ENCODE measurements at places on chromosomes 1 and 21.

DNA sequence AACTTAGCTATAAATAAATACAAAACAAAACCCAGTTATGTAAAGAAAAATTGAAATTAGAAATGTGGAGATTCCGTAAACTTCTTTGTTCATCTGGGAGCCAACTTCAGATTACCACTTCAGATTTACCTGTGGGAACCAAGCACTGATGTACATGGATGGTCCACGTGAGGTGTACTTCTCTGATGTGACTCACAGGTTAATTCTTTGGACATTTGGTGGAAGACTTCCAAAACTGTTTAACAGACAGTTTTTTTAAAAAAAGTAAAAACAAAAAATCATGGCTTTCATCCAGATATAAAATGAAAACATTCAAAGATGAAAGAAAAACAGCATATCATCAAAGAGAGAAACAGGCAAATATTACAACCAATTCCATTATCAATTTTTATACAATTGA, 92.0 kb downstream of the MAST2 start:
- no peak for DNase-seq

DNA sequence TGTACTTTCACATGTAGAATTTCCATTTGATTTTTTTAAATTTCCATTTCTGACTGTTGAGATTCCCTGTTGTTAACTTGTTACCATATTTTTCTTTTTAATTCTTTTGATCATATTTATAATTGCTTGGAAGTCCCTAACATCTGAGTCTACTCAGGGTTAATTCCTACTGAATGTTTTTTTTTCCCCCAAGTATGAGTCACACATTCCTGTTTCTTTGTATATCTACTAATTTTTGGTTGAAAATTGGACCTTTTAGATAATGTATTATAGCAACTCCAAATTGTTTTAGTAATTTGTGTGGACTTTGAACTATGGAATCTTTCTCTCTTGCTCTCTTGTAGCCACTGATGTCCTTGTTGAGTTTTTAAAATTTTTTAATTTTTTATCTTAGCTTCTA, 54.6 kb downstream of the STXBP3 start:
- DNase-seq, result no peak

DNA sequence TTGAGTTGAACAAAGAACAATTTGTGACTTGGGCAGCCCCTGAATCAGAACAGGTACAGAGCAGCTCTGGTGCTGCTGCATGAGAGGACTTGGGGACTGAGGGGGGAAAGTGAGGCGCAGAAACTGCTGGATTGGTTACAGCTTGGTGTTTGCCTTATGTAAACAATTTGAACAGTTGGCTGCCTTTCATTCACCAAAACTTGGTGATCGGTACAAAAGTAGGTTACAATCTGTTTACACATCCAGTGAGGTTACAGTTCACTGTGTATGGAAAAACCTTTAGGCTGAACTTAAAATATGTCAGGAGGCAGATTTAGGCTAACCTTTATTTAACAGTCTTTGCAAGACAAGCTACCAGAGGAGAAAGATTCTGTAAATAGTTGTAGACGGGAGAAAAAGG, 28.6 kb upstream of the MTR start:
- no peak for DNase-seq

DNA sequence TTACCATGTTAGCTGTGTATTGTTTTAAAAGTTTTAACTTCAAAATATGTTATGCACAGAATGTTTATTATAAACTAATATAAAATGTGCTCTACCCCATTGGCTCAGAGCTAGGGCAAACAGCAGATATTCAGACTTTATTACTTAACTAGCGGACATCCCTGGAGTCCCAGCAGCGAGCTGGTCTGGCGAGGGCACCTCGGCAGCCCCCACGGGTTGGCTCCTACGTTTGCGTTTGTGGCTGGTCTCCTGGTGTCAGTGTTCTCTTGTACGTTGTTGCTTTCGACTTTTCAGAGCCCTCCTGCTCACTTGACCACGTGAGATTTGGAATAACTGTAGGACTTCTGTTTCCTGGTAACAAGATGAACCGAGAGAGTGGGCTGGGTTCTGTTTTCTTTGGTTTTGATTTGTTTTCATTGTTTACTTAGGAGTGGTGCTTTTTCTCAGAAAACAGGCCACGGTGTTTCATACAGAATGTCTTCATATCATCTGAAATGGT, 44.5 kb downstream of the CBS start:
- DNase-seq, result no peak

- DNase-seq, result no peak
Observed at GRCh38 chr1:61143821-61144424, 61.6 kb downstream of the NFIA start.

DNA sequence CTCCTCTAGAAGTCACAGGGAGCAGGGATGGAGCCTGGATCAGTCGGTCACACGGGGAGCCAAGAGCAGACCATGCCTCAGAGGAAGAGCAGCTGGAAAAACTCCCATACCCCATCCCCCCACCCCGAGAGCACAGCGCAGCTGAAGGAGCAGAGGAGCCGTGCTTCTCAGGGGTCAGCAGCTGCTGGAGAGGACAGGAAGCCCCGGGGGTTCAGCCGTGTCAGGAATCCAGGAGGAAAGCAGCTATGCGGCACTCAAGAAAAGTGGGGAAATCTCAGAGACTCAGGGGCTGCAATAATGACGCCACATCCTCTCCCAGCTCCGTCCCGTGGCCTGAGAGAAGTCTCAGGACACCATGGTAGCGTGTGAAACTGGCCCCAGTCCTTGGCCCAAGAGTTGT, 102.3 kb downstream of the NPHP4 start:
- no peak for DNase-seq

GRCh38 chr1:206608108-206608698, 4.1 kb downstream of the EIF2D start:
- DNase-seq, result peak; percentile 55

DNA sequence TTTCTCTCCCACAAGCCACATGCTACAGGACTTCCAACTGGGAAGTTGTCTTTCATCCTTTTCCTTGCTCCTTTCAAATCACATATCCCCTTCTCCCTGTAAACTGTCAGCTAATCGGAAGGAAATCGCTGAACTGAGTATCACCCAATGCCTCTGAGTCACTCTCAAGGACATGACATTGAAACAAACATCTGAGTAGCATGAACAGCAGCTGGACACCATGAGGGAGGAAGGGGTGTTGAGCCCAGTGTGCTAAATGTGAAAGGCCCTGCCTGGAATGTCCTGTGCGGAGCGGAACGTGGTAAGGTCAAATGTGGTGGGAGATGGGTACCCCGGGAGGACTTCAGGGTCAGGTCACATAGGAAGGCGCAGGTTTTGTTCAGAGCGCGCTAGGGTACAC, at the start of gene OR2AJ1:
OR2AJ1 (plus strand) TSS at position 22 of the 400 bp plus-strand sequence. CDS start 8,880 bp downstream, outside the sequence.
- DNase-seq, result no peak

DNA sequence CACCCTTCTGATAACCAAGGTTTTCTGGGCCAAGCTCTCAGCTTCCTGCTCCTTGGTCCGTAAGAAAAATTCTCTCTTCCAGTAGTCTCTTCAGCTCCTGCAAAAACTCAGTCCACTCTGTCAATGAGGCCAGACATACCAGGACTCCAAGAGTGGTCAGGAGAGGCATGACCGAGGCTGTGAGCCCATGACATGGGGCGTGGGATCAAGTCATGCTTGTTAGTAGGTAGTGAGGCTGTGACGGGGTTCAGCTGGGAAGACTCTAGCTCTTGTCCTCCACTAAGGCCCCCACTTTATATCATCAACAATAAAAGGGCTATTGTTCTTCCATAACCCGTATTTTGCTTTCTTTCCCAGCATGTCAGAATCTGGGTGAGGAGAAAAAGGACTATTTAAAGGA, 10.1 kb upstream of the HCRTR1 start:
- DNase-seq, result no peak

GRCh38 chr1:240800291-240800690, 188.3 kb upstream of the GREM2 start:
- DNase-seq, result no peak

DNA sequence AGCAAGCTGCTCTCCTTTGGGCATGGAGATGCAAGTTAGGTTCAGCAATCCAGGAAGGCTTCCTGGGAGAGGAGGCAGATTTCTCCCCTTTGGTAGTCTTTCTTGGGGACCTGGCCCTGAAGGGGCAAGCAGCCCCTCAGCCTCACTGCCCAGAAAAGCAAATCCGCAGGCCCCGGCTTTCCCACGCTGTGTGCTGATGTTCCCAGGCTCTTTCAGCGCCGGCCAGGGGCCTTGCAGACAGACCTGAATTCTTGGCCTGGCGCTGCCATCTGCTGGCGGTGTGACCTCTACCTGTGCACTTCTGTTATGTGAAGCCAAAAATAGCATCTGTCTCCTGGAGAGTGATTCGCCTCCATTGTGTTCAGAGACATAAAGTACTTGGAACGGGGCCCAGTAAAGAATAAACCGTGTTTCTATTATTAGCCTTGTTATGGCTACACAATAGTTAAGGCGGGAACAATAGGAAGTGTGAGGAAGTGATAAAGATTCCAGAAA, 64.8 kb downstream of the ALPL start:
- DNase-seq, result peak; percentile 60

DNA sequence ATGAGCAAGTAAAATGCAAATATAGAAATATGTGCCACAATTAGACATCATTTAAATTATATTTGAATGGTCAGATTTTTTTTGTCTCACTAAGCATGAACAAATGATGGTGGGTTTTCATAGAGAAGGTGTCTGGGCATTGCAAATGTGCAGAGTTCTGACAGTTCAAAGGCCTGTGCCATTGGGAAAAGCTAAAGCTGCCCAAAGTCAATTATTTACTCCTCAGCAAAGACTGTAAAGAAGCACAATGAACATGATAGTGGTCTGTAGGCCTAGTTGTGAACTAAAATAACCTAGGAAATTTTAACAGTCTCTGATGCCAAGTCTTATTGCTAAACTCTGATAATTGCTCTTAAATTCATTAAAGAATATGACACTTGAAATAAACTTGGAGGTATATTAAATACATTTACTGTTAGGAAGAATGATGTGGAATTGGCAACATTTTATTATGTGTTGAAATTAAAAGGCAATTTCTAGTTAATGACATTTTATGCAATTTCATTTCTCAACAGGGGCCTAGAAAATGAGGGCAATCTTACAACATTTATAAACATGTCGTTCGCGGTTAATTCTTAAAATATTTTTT, 874.3 kb upstream of the ADAMTS5 start:
- DNase-seq, result no peak

- no peak for DNase-seq
Observed at GRCh38 chr1:43986712-43987111, 4.7 kb upstream of the CCDC24 start.
